ENCODE measurements at places on chromosomes 11 and 22.

GRCh38 chr11:71279916-71280645 lies 27.7 kb upstream of the SHANK2 start:
- no peak for DNase-seq

DNA sequence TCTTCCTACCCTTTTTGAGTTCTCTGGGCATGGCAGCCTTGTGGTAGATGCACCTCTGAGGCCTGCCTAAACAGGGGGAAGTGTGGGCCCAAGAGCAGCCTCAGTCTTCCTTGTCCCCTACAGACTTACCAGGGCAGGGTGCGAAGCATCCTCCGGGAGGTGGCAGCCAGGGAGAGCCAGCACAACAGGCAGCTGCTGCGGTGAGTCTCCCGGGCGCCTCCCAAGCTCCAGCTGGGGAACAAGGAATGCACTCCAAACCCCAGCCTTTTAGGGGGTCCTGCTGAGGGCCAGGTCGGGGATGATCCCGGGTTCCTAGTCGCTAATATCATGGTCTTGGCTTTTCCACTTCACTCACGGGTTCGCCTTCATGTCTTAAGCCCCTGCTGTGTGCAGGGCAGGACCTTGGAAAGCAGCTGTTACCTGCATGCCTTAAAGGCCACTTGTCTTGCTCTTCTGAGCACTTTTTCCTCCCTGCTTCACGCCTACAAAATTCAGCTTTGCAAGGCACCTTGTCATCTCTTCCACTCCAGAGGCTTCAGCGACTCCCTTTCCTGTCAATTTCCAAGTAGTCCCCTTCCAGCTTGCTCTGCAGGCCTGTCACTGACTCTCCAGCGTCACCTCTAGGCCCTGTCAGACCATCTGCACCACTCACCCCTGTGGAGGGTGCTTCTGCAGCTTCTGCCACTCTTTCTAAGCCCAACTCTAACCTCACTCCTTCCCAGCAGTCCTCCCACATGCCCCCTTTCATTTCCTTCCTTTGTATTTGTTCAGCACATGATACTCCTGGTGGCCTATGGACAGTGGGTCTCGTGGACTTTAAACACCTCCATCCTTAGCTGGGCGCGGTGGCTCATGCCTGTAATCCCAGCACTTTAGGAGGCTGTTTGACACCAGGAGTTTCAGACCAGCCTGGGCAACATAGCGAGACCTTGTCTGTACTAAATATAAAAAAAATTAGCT lies 57.0 kb downstream of the PISD start:
- DNase-seq = no peak

- DNase-seq = no peak
Observed at GRCh38 chr22:44237290-44237689, 56.6 kb downstream of the PARVG start.

DNA sequence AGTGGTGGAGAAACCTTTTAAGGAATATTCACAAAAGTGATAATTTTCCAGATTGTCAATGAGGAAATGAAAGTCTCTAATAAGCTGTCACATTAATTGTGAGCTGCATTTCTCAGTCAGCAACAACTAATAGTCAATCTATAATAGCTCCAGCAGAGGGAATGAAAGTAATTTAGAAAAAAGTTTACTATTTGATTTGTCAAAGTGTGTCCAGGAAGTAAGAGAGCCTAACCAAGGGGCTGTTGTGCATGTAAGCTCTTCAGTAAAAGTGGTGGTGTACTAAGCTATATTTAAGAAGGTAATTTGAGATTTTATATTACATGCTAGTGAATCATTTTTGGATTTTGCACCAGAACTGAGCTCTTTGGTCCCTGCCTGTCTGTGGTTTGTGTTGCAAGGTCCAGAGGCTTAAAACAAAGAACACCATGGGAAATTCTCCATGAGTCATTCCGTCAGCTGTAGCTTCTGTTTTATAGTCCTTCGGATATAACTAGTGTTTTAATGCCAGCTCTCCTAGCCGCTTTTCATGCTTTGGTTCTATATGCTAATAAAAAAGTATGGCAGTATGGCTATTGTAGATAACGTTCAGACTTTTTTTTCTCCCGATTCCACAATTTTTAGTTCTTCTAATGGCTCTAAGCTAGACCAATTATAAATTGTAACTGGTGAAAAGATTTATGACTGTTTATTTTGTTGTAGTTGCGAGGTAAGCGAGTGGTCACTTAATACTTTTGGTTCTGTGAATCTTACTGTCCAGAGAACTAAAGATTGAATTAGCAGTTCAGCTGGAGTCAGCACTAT lies 64.6 kb downstream of the ARHGEF12 start:
- DNase-seq = peak; percentile 46

DNA sequence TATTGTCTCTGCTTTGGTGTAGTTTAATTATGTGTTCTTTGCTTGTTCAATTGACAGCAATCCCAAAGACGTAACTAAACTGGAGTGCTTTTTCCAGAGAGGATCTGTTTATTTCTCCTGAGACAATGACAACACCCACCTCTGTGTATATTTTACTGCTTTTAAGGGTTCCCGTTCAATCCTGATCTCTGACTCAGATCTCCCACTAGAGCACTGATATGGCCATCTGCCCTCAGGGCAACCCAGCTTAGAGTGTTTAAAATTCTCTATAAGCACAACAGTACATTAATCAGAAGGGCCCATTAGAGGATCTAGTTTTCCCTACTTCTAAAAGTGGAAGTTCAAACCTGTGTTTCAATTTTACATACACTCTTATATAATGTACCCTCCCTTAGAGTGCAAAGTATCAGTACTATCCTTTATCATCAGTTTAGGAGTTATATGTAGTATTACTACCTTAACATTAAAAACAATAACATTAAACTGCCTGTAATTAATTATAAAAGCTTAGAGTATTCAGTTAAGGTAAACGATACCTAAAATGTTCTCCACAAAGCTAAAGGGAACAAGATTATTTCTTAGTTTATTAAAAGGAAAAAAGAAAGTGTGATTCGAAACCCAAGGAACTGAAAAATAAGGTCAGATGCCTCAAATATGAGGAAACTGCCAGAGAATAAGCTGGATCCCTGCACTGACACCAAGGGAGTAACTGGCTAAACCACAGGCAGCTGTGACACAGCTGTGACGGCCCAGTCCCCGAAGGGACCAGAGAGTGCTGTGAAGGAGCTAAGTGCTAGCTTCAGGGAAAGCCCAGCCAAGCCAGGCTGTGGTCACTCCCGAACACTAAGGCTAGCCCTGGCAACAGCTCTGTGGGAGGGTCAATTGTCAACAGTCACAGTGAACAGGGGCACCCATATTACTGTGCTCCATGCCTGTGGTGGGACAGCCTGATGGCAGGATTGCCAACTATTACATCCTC lies 15.2 kb downstream of the UFD1 start:
- no peak for DNase-seq

DNA sequence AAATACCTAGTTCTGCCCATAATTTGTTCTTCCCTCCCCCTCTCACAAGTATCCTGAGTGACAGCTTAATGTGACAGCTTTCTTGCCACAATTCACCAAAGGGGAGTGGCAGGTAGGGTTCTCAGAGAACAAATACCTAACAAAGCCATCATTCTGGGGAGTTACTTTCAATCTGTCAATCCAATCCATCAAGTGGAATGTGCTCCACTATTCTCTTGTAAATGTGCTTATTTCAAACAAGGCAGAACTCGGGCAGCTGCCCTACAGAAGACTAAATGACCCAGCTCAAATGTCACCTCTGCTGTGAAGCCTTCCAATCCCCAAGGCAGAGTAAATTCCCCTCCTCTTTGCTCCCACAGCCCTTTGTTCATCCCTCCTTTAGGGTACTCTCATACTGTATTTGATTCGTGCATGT lies 27.8 kb downstream of the LGR4 start:
- DNase-seq = peak; percentile 83
